ENCODE measurements at places on chromosomes 3 and 15.

GRCh38 chr15:59644756-59645155, 12.6 kb downstream of the GTF2A2 start:
- no peak for DNase-seq

DNA sequence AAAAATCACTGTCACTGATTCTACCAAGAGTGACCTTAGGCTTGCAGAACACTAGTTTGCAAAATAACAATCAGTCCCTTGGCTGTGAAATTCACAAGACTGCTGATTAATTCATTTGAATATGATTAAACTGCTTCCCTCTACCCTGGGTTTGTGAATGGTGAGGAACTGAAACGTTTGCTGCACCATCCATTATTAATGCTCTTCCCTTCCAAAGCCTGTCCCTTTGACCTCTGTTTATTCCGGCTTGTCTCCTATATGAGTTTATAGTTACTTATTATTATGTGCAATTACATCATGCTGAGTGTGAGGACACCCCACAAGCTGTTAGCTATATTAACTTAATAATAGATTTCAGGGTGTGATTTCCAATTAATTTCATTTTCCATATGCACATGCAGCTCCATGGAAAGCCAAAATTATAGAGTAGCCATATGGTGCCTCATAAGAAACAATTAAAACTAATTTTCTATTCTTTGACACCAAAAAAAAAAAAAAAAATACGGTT, 96.5 kb downstream of the SUCLG2 start:
- DNase-seq = no peak

GRCh38 chr3:43856761-43857160, 166.0 kb downstream of the ABHD5 start:
- no peak for DNase-seq

DNA sequence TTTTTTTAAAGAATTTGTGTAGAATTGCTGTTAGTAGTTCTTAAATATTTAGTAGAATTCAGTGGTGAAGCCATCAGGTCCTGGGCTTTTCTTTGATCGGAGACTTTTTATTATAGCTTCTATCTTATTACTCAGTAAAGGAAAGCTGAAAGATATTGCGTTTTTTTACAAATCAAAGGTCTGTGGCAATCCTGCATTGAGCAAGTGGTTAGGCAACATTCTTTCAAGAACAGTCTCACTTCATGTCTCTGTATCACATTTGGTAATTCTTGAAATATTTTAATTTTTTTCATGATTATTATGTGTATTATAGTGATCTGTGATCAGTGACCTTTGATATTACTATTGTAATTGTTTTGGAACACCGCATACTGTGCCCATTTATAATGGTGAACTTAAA, 140.8 kb downstream of the UNC13C start:
- DNase-seq = no peak

DNA sequence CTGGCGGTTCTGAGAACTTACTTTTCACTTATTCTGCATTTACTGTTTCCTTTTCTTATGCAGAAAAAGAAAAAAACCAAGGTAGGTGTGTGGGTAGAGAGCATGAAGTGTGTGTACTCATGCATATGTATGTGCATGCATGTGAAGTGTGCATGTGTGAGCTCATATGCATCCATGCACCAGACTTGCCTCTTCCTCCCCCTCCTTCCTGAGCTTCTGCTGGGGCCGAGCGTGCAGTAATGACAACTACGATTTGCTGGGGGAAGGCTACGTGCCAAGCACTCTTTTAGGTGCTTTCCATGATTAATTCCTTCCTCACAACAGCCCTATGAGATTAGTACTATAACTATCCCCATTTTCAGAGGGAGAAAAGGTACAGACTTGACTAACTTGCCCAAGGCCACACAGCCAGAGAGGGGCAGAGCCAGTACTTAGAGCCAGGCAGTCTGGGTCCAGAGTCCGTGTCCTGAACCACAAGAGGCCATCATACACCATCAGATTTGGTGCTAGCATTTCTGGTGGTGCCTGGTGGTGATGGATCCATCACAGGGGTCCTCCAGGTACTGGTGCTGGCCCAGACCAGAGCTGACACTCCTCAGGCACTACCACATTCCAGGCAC, 46.7 kb downstream of the CAPN3 start:
- no peak for DNase-seq

DNA sequence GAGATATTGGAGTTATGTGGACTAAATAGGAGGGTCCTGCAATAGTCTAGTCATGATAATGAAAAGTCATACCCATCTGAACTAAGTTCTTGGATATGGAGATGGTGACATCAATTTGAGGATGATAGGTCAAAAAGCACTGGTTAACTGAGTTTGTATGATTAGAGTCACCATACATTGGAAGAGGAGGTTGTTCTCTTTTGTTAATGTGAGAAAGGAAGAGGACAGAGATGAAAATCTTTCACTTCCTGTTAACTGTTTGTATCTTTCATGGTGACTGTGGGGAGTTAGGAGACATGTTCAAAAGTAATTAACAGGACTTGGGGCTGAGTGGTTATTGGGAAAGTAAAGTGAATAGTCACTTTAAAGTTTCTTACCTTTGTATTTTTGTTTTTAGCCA, 11.1 kb downstream of the TMEM62 start:
- DNase-seq = no peak

GRCh38 chr3:158753854-158754253, 21.6 kb upstream of the RARRES1 start:
- no peak for DNase-seq

GRCh38 chr3:26118165-26118564, 328.3 kb downstream of the OXSM start:
- DNase-seq = no peak

- DNase-seq = no peak
Measured at GRCh38 chr15:92120094-92120795, 266.7 kb downstream of the SLCO3A1 start.

DNA sequence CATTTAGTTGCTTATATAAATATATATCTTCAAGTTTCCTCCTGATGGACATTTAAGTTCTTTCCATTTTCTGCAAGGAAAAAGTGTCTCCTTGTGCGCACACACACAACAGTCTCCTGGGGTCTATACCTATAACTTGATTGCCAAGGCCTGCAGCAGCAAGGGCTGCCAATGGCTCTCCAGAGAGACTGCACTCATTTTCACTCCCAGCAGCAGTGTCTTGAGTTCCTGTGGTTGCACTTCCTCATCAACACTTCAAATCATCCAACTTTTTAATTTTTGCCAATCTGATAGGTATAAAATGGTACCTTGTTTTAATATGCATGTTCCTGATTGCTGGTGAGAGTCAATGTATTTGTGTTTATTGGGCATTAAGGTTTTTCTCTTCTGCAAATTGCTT, 23.1 kb downstream of the TNFAIP8L3 start:
- no peak for DNase-seq

- DNase-seq = no peak
Measured at GRCh38 chr3:111542611-111543300, 759 bp downstream of the CD96 start.

GRCh38 chr3:9808345-9809037, 1.6 kb upstream of the TTLL3 start:
- no peak for DNase-seq

DNA sequence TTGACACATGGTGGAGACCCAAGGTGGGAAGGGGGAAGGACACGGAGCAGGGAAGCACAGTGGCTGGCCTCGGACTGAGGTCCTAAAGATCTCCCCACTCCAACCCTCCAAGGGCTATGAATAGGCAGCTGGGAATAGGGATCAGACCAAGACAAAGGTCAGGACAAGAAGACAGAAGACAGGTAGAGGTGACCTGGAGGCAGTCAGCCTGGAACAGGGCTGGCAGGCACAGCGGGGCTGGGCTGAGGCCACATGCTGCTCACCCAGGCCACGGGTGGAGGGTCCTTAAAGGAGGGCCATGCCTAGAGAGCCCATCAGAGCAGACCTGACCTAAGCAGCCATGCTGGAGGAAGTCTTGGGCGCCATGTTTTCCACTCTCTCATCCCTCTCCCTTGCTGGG, 2.7 kb upstream of the PLA2G4D start:
- no peak for DNase-seq

DNA sequence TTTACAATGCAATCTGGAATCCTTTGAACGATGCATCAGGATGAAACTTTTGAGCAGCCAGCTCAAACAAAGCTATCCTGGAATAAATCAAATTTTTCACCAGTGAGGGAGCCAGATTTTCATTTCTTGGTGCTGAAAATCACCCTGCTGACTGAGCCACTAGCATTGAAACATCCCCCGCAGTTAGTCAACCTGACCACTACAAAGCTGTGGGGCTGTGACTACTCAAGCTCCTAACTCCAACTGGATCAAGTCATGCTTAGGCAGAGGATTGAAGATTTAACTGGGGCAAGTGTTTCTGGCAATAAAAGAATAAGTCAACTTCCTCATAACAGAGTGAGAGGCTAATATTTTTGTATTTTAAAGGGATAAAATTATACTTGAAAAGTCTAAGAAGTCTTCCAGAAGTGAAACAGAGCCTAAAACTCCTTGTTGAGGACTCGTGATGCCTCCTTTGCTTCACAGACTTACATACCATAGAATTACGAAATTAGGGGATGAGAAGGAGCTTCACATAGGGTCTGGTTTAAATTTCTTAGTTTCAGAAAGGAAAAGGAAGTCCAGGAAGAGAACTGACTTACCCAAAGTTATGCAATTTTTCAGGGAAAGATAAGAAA, 177.8 kb downstream of the SERPINI1 start:
- DNase-seq = no peak

DNA sequence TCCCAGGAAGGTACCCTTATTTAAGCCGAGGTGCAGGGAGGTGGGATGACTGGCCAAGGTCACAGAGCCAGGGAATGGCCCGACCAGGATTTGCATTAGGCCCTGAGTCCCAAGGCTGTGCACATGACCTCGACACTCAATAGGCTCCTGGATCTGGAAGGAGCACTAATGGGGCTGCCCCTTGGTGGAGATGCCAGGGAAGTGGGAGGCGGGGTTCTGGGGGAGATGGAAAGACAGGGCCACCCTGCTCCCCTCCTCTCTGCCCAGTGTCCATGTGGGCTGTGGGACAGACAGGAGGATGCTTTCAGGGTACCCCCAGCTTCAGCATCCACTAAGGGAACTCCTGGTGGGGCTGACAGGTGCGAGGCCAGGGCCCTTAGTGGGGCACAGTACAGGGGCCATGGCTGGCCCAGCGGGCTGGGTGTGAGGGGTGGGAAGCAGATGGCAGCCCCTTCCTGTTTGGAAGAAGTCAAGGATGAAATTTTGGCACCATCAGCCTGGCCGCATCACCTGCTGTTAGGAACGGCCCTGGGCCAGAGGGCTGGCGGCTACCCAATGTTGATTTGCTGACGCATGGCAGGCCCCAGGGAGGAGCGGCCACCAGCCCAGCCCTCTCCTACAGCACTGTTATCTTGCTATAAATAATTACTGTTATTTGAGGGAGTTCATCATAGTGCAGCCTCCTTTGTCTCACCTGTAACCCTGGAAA, 37.3 kb downstream of the ATP2B2 start:
- no peak for DNase-seq

- DNase-seq = no peak
Measured at GRCh38 chr3:119062892-119063291, 28.2 kb upstream of the IGSF11 start.

DNA sequence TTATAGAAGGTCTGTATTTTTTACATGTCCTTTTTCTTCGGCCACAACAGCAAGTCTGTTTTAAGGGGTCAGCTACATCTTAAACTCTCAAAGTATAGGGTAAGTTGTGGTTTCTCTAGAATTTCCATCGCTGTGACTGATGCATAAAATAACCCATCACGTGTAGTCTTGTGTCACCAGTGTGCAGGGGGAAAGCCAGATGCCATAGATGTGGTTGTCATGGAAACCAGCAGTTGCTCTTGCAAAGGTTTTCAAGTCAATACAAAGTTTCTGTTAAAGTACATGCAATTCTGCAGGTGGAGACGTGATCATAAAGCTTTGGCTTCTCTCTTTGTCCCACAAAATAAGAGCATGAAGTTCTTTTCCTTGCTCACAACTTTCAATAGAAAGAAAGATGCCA, 210.3 kb upstream of the ONECUT1 start:
- DNase-seq = no peak

DNA sequence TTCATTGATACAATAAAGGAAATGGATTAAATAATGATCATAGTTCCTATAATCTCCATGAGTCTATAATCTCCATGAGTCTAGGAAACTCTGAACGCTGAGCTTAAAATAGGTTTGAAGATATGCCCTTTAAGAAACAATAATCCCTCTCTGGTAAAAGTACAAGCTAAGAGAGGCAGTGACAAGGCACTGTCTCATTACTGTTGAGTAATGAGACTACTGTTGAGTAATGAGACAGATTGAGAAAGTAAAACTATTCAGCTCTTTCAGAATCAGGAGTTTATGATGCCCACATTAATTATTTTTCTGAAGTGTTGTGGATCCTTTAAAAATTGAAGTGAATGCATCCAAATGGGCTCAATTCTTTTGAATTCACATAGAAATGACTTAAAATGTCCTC, 235.5 kb upstream of the THRB start:
- DNase-seq = no peak

DNA sequence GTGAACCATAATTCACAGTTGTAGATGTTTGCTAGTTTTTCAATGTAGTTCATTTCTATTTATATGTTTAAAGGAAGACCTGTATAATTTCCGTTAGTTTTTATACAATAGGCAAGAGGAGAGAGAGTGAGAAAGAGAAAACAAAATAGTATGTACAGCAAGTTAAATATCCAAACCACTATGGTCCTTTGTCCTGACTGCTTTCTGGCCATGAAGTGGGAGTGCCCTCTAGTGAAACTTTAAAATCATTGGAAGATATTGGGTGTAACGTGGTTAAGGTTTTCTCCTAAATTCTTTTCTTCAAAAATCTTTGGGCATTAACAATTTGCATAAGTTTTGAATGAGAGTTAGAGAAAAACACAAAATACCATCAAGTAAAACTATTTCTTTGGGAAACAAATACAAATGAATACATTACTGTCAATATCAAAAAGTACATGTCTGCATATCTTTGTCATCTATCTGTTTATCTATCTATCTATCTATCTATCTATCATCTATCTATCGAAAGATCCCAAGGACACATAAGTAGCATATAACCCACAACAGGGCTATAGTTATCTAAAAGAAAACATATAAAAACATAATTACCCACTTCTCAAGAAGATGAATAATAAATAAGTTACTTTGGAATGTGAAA, 534.6 kb upstream of the ATP11B start:
- DNase-seq = peak; percentile 34

DNA sequence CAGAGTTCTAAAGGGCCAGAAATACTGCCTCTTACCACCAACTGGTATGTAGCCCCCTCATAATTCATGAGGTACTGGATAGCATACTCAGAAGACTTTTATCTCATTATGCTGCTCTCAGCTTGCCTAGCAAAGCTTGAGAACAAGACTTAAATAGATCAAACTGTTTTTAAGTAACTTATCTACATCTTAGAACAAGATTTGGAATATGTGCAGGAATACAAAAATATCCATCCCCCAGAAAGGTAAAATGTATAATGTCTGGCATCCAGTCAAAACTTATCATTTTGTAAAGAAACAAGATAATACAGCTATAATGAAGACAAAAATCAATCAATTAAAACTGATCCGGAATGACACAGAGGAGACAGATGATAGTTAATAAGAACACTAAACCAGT, 400.4 kb upstream of the TGFBR2 start:
- no peak for DNase-seq

DNA sequence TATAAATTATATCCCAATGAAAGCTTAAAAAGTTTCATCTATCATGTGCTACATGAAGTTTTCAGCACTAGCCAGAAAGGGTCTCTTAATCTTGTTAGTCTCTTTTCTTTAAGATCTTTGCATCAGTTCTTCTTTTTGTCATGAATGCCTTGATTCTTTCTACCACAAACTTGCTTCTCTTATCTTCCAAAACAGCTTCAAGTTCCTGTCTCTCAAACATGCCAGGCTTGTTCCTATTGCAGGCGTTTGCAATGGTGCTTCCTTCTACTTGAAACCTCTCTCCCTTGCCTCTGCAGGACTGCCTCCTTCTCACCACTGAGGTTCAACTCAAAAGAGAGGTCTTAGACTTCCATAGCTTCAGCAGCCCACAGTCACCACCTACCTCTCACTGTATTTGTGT, 104.3 kb upstream of the FRMD4B start:
- no peak for DNase-seq

Data from amygdala (tissue), 56 donors.